ENCODE measurements at places on chromosomes 7 and 10.
A peak's percentile ranks its signal among the peaks of the same experiment; 100 is the strongest.

DNA sequence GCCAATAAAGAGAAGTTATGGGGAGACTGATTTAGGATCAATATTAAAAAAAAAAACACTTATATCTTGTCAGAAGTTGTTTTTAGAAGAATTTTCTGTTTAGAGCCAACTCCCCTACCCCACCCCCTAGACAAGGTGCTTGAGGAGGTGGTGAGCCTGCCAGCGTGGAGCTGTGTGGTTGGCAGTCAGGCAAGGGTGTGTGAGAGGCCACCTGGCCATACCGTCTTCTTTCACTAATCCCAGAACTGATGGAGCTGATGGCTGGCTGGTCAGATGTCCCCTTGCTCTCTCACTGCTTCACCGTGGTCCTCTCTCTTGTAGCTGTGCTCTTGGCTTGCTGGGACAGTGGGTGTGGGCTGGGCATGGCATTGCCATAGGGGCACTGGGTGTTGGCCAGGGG is 34.3 kb downstream of the NACAD start:
- DNase-seq: no peak

DNA sequence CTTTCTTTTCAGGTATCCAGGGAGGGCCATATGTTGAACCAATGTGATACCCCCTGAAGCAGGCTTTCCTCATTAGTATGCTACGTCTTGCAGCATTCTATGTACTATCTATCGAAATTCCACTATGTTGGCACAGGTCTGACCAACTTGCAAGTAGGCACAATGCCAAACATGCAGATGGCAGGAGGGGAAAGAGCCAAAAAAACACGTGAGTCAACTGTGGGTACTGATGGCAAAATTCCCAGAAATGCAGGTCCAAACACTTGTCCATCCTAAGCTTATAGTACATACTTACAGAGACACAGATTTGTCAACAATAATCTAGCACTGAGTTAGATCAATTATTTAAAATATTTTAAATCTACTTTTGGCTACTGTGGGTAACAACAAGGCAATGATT is 394.9 kb downstream of the DGKB start:
- DNase-seq: no peak

DNA sequence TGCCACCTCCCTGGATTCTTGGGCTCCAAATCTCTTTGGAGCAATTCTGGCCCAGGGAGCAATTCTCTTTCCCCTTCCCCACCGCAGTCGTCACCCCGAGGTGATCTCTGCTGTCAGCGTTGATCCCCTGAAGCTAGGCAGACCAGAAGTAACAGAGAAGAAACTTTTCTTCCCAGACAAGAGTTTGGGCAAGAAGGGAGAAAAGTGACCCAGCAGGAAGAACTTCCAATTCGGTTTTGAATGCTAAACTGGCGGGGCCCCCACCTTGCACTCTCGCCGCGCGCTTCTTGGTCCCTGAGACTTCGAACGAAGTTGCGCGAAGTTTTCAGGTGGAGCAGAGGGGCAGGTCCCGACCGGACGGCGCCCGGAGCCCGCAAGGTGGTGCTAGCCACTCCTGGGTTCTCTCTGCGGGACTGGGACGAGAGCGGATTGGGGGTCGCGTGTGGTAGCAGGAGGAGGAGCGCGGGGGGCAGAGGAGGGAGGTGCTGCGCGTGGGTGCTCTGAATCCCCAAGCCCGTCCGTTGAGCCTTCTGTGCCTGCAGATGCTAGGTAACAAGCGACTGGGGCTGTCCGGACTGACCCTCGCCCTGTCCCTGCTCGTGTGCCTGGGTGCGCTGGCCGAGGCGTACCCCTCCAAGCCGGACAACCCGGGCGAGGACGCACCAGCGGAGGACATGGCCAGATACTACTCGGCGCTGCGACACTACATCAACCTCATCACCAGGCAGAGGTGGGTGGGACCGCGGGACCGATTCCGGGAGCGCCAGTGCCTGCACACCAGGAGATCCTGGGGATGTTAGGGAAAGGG is 913 bp downstream of the NPY start:
- DNase-seq: no peak

DNA sequence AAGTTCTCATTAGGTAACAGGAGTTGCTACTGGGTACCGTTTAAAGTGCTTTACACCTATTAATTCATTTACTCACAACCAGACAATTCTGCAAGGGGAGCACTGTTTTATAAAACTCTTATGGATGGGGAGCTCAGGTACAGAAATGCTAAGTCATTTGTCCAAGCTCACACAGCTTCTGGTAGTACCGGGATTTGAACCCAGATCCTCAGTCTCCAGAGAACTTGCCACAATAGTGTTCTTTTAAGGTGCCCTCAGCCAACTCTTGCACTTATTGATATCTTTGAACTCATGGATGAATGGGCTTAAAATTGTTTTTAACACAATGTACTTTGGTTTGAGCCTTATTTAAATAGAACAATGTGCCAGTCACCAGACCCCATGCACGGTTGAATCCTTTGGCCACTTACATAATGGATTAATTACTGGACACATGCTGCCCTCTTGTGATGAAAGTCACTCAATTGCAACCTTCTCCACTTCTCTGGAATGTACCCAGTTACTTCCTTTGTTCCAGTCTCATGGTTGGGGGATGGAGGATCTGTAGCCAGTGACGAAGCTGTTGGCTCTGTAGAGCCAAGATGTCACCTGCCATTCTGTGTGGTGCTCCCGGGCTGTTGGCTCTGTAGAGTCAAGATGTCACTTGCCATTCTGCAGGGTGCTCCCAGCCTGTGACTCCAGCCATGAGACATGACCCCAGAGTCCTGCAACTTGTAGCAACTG is 65.6 kb downstream of the NOD1 start:
- no peak for DNase-seq

DNA sequence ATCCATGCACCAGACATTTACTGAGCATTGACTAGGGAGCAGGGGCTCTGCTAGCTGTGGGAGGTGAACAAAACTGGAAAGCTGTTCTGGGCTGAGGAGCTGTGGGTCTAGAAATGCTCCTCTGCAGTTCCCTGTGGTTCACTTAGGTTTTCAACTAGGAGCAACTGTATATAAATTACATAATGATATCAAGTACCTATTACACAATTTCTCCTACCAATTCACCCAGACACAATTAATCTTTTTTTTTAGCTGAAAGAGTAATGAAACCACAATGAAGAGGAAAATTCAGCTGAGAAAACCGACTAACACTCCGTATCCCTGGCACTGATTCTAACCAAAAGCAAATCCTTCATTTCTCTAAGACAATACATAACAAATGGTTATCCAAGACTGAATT is 39.4 kb downstream of the COL28A1 start:
- no peak for DNase-seq

DNA sequence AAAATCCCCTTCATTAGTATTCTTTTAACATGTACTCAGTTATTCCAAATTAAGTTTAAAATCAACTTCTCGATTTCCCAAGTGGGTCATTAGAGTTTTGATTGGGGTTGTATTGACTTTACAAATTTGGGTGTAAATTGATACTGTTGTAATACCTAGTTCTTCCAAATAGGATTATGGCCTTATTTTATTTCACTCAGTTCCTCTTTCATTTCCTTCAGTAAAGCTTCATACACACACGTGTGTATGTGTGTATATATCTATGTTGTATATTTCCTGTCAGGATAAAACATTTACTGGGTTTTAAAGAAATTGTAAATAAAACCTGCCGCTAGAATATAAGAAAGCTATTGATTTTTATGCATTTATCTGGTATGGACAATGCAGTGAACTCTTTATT is 15.9 kb downstream of the YME1L1 start:
- DNase-seq: no peak

- DNase-seq: no peak
These were observed 10.1 kb downstream of the OTUD1 start for GRCh38 chr10:23448802-23449570.

- peak; percentile 41 for DNase-seq
These were observed 17.0 kb upstream of the NODAL start for GRCh38 chr10:70458329-70459060.

DNA sequence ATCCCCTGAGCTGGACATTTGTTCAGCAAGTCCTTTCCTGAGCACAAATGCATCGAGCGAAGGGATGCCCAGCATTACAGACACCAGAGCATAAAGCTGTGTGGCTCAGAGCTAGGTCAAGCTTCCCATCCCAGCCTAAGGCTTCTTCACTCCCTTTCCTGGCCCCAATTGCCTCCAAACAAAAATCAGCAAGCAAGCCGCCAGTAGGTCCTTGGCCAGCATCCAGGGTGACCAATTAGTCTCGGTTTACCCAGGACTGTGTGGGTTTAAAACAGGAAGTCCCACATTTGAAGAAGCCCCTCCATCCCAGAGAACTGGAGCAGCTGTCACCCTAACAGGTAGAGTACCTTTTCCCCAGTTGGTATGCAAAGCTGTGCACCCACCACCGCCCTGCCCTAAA is 51.2 kb downstream of the PRKAG2 start:
- DNase-seq: no peak

DNA sequence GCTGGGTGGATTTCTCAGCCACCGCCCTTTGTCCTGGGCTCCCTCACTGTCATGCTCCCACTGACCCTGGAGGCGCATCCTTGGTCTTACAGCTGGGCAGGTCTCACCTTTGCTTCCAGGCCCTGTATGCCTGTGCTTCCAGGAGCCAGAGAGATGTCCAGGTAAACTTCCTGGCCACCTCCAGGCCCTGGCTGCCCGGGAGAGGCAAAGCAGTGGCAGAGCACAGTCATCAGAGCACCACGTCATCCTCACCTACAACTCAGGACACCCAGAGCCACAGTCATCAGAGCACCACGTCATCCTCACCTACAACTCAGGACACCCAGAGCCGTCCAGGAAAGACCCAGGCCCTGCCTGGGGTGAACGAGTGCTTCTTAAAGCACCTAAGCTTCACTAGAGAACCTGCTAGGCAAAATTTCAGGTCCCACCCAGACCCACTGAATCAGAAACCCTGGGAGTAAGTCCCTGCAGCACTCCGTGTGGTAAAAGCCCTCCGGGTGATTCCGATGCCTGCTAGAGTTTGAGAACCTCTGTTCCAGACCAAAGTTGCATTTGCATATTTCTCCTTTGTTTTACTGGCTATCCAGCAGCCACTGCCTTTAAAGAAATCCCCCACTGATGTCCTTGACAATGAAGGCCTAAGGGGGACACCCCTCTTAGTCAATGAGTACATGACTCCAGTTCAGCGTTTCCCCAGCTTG is 62.3 kb downstream of the DLG5 start:
- DNase-seq: no peak

DNA sequence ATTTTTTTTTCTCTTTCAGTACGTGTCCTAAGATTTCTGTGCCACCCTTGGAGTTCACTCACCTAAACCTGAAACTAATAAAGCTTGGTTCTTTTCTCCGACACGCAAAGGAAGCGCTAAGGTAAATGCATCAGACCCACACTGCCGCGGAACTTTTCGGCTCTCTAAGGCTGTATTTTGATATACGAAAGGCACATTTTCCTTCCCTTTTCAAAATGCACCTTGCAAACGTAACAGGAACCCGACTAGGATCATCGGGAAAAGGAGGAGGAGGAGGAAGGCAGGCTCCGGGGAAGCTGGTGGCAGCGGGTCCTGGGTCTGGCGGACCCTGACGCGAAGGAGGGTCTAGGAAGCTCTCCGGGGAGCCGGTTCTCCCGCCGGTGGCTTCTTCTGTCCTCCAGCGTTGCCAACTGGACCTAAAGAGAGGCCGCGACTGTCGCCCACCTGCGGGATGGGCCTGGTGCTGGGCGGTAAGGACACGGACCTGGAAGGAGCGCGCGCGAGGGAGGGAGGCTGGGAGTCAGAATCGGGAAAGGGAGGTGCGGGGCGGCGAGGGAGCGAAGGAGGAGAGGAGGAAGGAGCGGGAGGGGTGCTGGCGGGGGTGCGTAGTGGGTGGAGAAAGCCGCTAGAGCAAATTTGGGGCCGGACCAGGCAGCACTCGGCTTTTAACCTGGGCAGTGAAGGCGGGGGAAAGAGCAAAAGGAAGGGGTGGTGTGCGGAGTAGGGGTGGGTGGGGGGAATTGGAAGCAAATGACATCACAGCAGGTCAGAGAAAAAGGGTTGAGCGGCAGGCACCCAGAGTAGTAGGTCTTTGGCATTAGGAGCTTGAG is at the start of gene CFTR:
CFTR (plus strand) TSS at position 801 of the 830 bp plus-strand sequence. CDS start 70 bp downstream, outside the sequence.
- no peak for DNase-seq

GRCh38 chr7:79529881-79530235 is 76.4 kb upstream of the MAGI2 start:
- no peak for DNase-seq

DNA sequence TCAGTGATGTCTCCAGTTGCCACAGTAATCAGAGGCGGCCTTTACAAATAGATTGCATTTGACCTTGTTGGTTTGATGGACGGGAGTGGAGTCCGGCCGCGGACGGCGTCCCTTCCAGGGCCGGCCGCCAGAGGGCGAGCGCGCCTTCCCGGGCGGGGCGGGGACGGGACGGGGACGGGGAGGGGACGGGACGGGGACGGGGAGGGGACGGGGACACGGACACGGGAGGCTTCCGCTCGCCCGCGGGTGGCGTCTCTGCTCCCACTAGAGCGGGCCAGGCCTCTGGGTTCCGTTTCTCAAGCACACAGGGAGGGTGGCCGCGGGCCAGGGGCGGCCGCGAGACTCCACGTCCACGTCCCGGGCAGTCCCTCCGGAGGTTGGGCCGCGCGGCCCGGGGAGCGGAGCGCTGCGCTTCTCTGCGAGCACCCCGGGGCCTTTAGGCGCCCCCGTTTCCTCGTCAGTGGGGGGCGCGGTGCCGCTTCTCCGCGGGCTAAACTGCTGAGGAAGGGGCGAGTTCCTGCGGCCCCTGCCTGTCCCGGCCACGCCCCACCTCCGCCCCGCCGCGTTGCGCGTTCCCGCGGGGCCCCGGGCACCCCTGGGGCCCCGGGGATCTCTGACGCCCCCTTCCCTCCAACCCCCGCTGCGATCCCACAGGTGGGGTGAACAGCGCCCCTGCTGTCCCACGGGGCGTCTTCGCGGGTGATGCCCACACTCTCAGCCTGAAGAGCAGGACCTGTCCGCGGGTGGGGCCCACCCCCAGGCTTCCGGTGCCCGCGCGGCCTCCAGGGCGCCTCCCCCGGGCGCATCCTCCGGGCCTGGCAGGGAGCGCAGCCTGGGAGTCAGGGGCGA is 84.2 kb upstream of the MKI67 start:
- DNase-seq: peak; percentile 68
